ENCODE measurements at places on chromosomes 2 and 18.

- DNase-seq: no peak
Measured at GRCh38 chr18:3262234-3263131, 550 bp downstream of the MYL12B start.

GRCh38 chr18:21798126-21798525 is 57.5 kb downstream of the MIB1 start:
- no peak for DNase-seq

DNA sequence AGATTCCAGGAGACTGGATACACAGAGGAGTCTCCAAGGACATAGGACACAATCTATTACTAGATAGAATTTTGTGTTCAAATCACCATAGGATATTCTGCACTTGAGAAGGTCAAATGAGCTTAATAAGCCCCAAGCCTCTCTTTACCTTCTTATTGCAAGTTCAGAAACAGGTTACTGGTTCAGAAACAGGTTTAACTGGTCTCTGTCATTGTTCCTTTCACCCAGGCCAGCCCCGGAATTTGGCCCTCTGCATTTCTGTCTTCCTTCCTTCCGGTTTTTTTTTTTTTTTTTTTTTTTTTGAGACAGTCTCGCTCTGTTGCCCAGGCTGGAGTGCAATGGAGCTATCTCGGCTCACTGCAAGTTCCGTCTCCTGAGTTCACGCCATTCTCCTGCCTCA is 700.2 kb downstream of the EPHA4 start:
- DNase-seq: no peak

GRCh38 chr2:124983595-124983994 is 958.5 kb downstream of the CNTNAP5 start:
- DNase-seq: no peak

DNA sequence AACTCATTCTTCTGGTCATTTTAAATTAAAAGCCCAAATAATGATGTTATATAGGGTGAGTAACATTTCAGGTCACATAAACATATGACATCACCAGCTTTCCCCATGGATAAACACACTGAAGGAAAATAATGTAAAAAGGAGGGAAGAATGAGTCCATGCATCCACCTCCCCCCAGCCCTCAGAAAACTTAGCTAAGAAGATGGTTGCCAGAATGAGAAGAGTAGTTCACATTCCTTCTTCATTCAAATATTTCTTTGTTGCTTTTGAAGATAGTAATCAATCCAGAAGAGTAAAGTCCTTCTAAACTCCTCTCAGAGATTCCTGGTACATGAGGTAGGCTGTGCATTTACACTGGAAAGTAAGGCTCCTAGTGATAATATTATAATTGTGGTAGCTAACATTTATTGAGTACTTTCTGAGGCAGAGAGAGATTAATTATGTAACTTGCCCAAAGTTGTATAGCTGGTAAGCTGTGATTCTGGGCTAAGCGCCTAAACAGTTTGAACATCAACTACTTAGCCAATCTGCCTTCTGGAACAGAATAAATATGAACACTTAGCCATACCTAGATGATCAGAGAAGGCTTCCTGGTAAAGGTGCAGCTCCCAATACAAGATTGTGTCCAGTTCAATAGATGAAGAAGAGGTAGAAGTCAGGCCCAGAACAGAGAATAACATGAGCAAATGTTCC is 256.7 kb upstream of the FN1 start:
- no peak for DNase-seq

DNA sequence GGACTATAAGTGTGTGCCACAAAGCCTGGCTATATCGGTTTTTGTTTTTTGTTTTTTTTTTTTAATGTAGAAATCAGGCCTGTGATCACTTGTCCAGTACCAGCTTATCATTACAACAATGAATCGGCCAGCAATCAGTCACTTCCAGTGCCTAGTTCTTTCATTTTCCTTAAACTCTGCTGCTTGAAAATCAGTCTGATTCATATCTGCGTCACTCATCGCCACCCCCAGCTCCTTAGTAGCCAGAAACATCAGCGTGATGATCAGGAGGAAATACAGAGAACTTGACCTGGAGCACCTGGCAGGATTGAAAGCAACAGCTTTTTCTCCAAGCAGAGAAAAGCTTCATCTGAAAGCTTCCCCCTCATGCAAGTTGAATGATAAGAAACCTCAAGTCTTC is 75.4 kb downstream of the SPTBN1 start:
- DNase-seq: no peak

- DNase-seq: no peak
Measured at GRCh38 chr2:165701147-165701546, 92.9 kb downstream of the GALNT3 start.

- no peak for DNase-seq
Measured at GRCh38 chr18:37289423-37289822, 276.2 kb downstream of the CELF4 start.
